NCI-H1930 (cell line): ENCODE measurements at places on chromosomes 12 and 14.

DNA sequence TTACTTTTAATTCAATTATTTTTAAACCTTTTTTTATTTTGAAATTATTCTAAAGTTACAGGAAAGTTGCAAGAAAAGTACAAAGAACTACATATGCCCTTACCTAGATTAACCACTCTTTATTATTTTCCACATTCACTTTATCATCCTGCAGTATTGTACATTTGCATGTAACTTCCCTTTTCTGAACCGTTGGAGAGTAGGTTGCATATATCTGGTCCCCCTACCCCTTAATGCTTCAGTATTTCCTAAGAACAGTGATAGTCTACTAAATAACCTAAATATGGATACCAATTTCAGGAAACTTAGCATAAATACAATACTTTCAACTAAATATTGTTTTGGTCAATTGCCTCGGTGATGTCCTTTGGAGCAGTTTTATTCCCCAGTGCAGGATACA, 15.0 kb downstream of the G2E3 start:
- DNase-seq, result no peak

GRCh38 chr14:67819563-67820421, at the start of gene RAD51B:
TSS of gene RAD51B (plus strand) at chr14:67819779.
- DNase-seq, result peak; percentile 78

- no peak for DNase-seq
These were observed 282.4 kb downstream of the ZFP36L1 start for GRCh38 chr14:68510201-68511128.

GRCh38 chr12:109613649-109614455, 40.3 kb downstream of the MVK start:
- no peak for DNase-seq

- no peak for DNase-seq
These were observed 214.5 kb upstream of the DDHD1 start for GRCh38 chr14:53367644-53368026.

DNA sequence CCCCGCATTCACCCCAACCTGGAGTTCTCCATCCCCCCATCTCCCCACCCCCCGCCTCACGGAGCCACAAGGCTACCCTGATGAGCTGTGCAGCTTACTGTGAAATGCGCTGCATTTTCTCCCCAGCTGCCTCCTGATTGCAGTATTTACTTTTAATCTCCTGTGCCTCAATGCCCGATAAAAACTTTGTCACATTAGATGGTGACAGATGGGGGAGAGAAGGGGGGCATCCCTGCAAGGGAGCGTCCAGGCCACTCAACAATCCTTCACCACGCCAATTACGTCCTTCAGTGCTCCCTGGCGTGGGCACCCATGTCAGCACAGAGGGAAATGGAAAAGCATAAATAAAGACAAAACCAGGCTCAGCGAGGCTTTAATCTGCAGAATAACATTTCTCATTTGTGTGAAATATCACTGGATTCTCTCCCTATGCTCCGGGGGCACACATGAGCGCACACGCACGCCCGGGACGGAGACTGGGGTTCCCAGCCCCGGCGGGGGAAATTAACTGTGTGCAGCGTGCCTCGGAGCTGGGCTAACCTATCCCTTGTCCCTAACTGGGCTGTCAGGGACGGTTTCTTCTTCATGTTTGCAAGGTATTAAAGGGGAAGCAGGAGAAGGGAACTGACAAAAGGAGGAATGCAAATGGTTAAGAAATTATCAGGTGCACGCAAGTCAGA, 186.7 kb upstream of the VASH1 start:
- no peak for DNase-seq

GRCh38 chr12:9925705-9926393, 6.3 kb downstream of the CLEC2A start:
- DNase-seq, result no peak
